Mammary epithelial cell (primary cell): ENCODE measurements at places on chromosomes 7 and 10. TPM values are rescaled to one million over a fixed set of nuclear protein-coding genes. Genes with fewer than 3 reads are reported as not detected.

CCDC136 gene
- total RNA-seq: 6.4 and 7.8 TPM in 2 replicates

FUOM gene
- 17.5 TPM for total RNA-seq

NACAD gene
- total RNA-seq: 3.4 and 4.6 TPM in 2 replicates

SYT15B gene
- not detected for total RNA-seq

RBM17 gene
- 120 and 130 TPM in 2 replicates for total RNA-seq

TMEM236 gene
- total RNA-seq: 0.17 TPM
